ENCODE measurements at places on chromosomes 7 and 10.

GRCh38 chr10:93461109-93461806 lies 20.9 kb downstream of the MYOF start:
- DNase-seq = no peak

DNA sequence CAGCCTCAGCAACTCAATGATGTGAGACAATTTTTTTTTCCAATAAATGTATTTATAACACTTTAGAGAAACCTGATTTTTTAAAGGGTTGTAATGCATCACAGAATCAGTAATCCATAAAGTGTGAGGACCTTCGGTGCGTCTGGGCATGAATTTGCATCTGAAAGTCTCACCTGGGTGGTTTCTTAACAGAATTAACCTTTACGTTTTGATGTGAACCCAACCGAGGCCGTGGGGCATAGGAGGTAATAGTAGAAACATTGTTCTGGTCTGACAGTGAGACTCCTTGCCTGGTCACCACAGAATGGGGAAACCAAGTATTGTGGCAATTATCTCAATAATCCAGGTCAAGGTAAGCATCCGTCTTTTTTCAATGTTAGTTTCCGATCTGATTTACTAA lies 114.6 kb downstream of the PRKCQ start:
- no peak for DNase-seq

DNA sequence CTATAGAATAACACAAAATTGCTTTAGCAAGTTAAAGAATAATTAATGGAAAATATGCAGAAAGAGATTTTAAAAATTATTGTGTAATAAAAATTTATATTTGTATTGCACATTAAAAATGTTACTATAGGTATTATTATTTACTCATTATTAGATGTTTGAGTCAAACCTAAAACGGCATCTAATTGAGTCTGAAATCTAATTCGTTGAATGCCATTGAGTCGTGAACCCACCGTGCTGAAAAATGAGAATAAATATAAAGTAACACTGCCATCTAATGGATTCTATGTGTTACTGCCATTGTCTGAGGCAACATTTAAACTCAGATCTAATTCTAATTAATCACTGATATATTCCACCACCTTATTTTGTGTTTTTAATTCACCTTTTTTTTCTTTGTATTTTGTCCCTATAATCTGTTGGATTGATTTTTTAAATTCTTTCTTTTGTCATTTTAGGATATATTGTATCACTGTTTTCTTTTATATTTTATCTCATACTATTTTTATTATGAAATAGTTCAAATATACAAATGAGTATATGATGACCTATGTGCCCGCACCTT lies 62.2 kb downstream of the SAMD9 start:
- peak; percentile 52 for DNase-seq

- DNase-seq = peak; percentile 96
These were observed 13.9 kb downstream of the OSBPL3 start for GRCh38 chr7:24965831-24966708.

GRCh38 chr7:11274074-11274473 lies 300.4 kb downstream of the PHF14 start:
- DNase-seq = no peak

DNA sequence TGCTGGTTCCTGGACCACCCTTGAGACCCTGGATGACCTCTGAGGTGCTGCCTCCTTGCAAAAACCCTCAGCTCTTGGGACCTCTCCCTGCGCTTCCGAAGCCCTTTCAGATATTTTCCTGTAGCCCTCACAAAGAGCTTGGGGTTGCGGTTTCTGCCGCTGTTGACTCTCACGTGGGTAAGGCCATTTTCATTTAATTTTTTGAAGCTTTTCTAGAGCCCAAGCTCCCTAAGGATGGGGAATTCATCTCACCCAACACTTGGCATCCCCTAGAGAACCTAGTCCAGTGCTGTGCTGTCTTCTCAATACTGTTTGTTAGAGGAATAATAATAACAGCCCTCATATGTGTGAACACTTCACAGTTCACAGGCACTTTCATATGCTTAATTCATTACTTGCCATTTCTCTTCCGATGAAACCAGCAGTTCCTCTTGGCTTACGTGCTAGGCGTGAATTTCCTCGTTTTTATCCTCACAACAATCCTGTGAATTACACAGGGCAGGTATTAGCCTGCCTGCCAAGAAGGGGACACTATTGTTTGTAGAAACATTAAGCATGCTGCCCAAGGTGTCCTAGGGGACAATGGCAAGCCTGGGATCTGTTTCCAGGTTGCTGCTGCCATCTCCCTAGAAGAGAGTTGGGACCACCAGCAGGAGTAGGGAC lies 71.6 kb upstream of the CTBP2 start:
- DNase-seq = no peak

DNA sequence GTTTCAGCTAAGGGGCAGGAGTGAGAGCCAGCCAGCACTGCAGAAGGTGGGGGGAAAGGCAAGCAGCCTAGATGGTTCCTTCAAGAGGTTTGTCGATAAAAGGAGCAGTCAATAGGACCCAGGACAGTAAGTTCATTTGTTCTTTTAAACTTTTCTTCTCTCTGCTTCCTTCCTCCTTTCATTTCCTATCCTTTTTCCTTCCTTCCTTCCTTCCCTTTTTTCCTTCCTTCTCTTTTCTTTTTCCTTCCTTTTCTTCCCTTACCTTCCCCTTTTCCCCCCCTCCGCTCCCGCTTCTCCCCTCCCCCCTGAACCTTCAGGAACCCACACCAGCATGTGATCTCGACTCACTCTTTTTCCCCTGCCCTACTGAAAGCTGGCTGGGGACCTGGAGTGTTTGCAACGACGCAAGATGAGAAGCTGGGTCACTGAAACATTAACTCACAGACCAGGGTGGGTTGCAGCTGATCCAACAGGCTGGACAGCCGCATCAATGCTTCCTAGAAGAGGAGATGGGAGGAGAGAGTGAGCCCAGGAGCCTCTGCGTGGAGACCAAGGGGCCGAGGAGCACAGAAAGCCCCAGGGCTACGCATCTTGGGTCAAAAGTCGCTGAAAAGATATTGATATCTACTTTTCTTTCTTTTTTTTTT lies 103.4 kb upstream of the SDK1 start:
- no peak for DNase-seq

DNA sequence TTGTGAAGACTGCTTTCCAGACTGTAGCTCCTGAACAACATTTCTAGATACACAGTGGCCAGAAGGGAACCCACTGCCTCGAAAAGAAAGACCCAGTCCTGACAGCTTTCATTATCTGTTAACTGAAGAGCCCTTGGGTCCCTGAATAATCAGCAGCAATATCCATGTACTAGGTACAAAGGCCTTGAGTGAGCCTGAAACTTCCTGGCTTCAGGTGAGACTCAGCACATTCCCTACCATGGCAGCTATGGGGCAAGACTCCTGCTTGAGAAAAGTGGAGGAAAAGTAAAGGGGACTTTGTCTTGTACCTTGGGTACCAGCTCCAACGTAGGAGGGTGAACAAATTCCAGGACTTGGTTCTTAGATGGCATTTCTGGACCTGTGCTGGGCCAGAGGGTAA lies 92.8 kb downstream of the SIRT1 start:
- DNase-seq = no peak

- peak; percentile 75 for DNase-seq
These were observed 6.9 kb upstream of the CREB3L2 start for GRCh38 chr7:138008588-138009349.

GRCh38 chr7:120221666-120222065 lies 51.3 kb upstream of the KCND2 start:
- DNase-seq = no peak

GRCh38 chr10:96670786-96671185 lies 49.5 kb downstream of the PIK3AP1 start:
- DNase-seq = peak; percentile 63

- DNase-seq = no peak
These were observed 4.1 kb upstream of the INTS1 start for GRCh38 chr7:1508277-1508758.

Measured in GM12865 (cell line).